ENCODE measurements at places on chromosomes 6 and 20.

DNA sequence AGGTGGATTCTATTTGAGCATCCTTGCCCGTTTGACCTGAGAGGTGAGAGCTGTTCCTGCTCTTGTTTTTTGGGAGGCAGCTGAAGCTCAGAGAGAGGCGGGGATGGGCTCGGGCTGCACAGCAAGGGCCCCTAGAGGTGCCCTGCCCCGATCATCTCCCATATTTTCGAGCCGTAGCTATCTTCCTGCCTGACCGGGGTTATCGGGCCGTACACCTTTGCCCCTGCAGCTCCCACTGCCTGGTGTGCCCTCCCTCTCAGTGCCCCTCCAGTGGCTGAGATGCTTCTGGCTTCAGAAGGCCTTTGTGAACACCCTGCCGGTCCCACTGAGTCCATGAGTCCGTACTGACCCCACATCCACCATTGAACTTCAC lies 6.7 kb downstream of the SRC start:
- DNase-seq: no peak

DNA sequence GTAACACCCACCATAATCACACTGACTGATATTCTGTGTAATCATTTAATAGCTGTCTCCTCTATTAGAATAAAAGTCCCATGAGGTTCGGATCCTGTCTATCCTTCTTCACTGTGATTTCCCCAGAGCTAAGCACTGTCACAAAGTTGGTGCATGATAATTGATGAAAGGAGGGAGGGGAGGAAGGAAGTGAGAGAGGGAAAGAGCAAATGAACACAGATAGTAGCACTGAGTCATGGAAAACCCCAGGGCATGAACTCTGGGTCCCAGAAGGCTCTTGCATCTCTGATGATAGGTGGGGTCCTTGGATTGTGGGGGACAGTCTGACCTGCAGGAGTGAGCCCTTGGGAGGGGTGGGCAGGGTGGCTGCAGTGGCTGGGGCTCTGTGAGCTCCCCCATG lies 294.1 kb downstream of the LRFN2 start:
- DNase-seq: no peak

- no peak for DNase-seq
Measured at GRCh38 chr6:48641544-48641943, 530.5 kb upstream of the PTCHD4 start.

DNA sequence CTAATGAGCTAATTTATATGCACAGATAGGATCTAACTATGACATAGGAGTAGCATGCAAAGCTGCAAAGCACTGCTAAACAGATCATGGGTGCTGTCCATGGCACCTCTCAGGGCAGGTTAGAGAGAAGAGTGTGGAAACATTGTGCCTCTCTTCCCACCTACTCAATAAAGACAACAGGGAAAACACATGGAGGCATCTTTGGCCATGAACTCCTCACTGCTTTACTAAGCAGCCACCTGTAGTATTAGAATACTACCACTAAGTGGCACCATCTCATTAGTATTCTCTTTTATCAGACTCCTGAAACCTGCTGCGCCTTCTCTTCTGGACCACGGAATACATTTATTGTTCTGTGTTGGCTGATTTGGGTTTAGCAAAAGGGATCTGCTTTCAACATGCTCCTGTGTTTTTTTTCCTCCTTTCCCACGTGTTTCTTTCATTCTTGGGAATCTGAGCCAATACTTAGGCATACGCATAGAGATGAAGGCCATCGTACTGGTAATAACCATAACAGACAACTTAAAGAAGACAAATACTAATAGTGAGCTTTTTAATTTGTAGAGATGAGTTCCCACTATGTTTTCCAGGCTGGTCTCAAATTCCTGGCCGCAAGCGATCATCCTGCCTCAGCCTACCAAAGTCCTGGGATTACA lies 9.4 kb upstream of the HDDC2 start:
- DNase-seq: peak; percentile 26

DNA sequence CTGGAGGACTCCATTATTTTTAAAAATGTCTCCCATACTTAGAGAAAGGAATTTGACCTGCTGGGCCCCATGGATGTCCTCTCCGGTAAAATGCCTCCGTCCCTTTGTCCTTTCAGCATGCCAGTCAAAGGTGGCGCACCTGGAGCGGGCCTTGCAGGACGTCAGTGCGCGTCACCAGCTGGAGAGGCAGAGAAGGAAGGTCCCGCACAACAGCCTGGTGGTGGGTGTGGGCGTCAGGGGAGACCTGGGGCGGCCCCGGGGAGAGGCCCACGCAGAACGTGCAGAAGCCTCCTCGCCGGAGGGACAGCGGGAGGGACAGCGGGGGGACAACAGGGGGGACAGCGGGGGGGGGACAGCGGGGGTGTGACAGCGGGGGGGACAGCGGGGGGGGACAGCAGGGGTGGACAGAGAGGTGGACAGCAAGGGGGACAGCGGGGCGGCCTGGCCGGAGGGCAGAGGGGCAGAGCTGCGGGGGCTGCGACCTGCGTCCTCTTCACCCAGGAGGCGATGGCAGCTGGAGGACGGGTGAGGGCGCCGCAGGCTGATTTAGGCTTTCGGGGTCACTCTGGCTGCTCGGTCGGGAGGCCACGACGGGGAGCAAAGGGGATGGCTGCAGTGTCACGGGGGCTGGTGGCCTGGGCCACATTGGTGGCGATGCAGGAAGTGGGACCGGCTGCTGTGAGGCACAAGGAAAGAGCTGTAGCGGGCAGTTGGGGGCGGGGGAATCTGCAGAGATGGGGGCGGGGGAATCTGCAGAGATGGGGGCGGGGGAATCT lies 859 bp upstream of the KIF25 start:
- DNase-seq: no peak

GRCh38 chr6:63349401-63349800 lies 29.6 kb upstream of the LGSN start:
- no peak for DNase-seq

DNA sequence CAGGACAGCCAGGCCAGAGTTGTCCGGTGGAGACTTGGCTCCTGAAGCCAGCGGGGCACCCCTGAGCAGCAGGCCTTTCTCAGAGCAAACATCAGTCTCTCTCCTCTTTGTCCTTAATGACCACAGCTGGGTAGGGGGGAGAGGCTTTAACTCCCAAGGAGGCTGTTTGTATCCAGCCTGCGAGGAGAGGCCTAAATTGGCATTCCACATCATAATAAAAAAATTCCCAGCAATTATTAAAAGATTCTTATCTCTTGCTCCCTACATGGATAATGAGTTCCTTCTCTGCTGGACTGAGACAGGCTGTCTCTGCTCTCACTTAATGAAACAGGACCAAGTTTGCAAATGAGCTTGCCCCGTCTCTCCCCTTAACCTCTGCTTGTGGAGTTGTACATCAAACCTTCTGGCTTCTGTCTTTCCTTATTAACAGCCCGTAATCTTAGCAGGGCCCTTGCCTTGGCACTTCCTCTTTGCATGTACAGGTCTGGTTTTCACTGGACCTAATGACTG lies 838.2 kb downstream of the MAFB start:
- DNase-seq: no peak

DNA sequence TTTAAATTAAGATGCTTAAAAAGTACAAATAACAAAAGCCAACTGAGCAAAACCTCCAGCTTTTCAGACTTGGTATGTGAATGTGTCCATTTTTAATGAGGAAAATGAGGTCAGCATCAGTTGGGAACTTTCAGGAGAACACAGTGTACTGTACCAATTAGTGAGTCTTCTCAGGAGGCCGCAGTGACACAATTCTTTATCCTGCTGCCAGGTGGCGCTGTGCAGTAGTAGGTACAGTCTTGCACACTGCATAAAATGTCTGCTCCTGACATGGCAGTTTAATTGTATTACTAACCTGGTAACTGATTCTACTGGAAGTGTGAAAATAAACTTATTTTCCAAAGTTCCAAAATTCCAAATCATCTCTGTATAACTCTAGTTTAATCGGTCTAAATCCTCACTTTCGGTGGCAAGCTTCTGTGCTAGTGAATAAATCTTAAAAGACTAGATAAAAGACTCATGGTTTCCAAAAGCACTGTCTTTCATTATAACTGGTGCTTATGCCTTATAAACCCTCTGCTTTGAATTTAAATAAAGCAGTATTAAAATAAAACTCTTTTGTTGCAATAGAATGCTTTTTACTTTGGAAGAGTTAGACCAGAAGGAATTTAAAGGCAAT lies 214.8 kb upstream of the MMS22L start:
- peak; percentile 23 for DNase-seq

DNA sequence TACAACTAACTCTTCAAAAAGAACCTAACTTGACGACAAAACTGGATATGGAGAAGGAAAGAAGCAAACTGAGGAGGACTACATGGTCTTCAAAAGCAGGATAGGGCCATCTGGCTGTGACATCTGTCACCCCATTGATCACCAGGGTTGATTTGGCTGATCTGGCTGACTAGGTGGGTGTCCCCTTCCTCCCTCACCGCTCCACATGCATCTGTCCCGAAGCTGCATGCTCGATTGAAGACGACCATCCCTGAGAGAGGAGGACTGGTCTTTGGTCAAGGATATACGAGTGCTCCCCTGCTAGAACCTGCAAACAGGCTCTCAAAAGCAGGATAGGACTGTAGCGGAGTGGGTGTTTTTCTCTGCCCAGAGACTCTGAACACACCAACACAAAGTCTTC lies 21.7 kb downstream of the CPNE1 start:
- no peak for DNase-seq

DNA sequence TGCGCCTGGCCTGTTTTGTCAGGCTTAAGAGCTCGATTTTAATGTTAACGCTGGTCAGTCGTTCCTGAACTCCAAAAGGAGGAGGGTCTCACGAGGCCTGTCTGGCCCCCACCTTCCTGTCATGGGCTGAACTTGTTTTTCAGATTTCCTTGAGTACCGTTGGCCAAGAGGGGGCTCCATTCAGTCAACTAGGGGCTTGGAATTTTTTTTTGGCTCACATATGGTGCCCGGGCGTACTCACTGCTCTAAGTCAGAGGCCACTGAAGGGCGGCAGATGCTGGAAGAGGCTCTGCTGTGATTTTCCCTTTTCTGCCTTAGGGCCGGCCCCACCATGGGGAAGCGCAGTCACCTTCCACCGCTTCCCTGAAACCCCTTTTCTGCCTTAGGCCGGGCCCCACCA lies 6.9 kb upstream of the BIRC7 start:
- DNase-seq: no peak

DNA sequence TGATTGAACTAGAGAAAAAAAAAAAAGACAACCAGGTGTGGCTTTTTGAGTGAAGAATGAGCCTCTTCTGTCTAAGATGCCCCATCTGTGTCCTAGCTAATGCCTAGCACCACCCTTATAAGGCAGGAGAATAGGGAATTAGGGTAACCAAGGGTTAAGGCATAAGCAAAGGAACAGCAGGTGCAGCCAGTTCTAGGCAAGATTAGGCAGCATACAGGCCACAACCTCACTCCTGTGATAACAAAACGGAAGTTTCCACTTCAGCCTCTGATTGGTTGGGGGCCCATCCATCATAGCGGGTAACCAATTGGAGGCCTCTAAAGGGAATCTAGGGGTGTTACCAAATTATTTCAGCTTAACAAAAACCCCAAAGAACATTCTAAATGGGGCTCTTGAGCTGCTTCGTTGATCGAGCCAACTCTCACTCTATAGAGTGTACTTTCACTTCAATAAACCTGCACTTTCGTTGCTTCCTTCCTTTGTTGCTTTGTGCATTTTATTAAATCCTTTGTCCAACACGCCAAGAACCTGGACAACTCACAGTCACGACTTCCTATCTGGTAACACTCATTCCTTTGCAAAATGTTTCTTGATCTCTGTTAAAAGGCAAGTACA lies 61.9 kb upstream of the TAGAP start:
- peak; percentile 89 for DNase-seq

DNA sequence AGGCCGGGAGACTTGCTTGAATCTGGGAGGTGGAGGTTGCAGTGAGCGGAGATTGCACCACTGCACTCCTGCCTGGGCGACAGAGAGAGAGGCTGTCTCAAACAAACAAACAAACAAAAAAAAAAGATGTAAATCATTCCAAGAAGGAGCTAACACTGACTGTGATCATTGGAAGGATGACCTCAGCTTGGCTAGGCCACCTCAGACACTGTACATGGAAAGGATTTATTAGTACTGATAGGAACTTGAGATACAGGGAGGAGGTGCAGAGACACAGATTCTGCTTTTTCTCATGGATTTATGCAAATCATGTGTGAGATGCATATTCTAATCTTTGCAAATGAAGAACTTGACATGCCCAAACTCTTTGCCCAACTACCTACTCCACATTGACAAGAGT lies 293.6 kb downstream of the HIVEP2 start:
- DNase-seq: no peak

DNA sequence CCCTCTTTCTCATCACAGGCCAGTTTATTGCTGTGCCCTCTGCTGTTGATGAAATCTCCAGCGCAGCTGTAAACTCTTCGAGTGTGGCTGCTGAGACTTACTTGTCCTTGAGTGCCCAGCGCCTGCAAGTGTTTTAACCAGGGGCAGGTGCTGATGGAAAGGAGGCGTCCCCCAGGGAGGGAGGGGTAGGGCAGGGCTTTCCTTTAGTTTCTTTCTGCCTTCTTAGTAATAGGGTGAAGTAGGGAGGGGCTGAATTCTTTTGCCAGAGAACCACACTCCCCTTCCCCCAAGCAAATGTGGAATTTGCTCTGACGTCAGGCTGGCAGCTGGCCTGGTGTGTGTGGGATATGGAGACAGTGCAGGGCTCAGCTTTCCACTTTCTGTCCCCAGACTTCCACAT lies 61.2 kb downstream of the IGF2R start:
- no peak for DNase-seq

- peak; percentile 51 for DNase-seq
Measured at GRCh38 chr20:49276161-49276960, 1.5 kb downstream of the ZNFX1 start.
